ENCODE measurements at places on chromosomes 3 and 15. TPM values are rescaled to one million over a fixed set of nuclear protein-coding genes. Genes with fewer than 3 reads are reported as not detected.

C3orf85 gene
- polyA plus RNA-seq = 0.27 TPM

GRCh38 chr3:120838441-120839091 lies 69.4 kb upstream of the STXBP5L start:
- DNase-seq = no peak

EXD1 gene
- polyA plus RNA-seq = not detected

STAC gene
- 14.3 TPM for polyA plus RNA-seq
